ENCODE measurements at places on chromosomes 5 and 9.

DNA sequence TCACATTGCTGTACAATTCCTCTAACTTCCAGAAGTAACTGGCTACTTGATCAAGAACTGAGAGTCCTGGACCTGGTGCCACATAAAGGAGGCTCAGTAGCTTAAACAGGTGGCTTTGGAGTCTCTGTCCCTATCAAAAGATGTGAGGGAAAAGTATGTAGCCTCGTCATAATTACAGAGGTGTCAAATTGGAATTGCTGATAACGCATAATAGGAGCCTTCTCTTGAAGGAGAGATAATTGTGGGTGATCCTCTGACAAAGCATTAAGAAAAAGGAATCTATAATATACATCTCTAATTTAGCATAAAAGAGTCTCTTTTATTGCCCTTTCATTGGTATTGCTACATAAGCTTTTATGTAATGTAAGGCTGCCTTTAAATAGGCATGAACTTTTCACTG is 1246.4 kb upstream of the CDH9 start:
- no peak for DNase-seq

DNA sequence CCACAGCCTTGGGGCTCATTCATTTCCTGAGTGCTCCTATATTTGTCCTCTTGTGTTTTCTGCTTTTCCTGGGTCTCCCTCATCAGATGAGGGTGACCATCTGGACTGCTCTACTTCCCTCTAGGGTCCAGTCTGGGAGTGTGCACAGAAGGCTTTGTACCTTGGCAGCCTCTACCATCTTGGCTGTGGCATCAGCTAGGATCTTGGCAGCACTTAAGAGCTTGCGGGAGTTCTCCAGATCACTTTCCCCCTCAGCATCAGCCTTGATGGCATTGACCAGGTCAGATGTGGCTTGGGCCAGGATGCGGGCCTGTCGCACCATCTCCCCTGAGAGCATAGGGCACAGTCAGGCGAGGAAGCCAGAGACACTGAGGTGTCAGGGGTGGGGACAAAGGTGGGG is 15.8 kb downstream of the TLN1 start:
- no peak for DNase-seq

GRCh38 chr5:139911425-139912120 is 116.0 kb downstream of the PSD2 start:
- DNase-seq = no peak

DNA sequence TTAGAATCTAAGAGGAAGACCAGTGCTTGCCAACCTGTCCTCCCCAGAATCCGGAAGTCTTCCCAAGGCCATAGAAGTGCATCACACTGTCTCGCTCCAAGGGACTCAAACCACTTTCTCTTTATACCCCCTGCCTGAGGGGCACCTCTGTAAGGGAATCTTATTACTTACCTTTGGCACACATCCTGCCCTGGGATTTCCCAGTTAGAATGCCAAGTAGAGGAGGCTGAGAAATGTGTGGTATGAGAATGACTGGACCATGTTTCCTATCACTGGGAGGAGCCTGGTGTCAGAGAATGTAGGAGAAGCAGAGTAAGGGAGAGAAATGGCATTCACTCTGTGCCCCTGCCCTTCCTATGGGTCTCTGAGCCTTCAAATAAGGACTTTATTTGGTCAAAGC is 85.8 kb downstream of the AOPEP start:
- no peak for DNase-seq

- DNase-seq = no peak
Observed at GRCh38 chr5:143244990-143245389, 158.5 kb downstream of the NR3C1 start.

GRCh38 chr5:133469846-133470245 is 142.5 kb downstream of the FSTL4 start:
- no peak for DNase-seq

DNA sequence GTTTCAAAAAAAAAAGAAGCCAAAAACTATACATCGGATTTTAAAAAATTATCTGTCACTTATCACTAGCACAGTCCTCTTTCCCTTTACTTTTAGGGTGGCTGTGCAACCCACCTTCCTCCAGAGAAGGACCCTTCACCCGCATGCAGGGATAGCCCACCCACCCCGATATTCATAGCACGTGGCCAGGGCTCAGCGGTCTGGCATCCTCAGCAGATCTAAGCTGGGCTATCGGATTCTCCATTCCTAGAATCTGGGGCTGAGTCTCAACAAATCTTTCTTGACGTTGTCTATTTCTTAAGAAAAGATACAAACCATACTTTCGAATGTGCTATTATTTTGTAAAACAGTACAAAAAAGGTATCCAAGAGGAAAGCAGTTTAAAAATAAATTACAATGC is 70.9 kb downstream of the MYO10 start:
- no peak for DNase-seq

- DNase-seq = no peak
Observed at GRCh38 chr5:141874262-141874964, 3.8 kb downstream of the PCDH1 start.

DNA sequence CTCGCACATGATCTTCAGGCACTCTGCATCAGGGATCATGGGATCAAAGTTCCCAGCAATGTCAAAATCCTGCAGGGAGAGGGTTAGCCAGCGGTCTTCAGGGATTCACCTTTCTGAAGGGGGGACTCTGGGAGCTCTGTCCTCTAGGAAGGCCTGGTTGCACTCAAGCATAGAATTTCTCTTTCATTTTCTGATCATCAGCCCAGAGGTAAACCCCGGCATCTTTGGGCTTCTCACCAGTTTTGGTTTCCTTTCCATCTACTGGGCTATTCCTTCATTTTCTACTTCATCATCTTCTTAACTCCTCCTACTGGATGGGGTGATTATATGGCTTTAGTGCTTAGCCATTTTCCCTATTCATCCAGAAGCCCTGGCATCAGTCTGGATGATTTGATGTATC is 4.6 kb upstream of the DND1 start:
- no peak for DNase-seq

GRCh38 chr5:38926121-38926520 is 80.3 kb downstream of the OSMR start:
- DNase-seq = no peak

GRCh38 chr5:111706345-111706744 is 50.6 kb downstream of the NREP start:
- DNase-seq = no peak

- DNase-seq = no peak
Observed at GRCh38 chr9:133331221-133331620, 4.8 kb downstream of the SURF6 start.

DNA sequence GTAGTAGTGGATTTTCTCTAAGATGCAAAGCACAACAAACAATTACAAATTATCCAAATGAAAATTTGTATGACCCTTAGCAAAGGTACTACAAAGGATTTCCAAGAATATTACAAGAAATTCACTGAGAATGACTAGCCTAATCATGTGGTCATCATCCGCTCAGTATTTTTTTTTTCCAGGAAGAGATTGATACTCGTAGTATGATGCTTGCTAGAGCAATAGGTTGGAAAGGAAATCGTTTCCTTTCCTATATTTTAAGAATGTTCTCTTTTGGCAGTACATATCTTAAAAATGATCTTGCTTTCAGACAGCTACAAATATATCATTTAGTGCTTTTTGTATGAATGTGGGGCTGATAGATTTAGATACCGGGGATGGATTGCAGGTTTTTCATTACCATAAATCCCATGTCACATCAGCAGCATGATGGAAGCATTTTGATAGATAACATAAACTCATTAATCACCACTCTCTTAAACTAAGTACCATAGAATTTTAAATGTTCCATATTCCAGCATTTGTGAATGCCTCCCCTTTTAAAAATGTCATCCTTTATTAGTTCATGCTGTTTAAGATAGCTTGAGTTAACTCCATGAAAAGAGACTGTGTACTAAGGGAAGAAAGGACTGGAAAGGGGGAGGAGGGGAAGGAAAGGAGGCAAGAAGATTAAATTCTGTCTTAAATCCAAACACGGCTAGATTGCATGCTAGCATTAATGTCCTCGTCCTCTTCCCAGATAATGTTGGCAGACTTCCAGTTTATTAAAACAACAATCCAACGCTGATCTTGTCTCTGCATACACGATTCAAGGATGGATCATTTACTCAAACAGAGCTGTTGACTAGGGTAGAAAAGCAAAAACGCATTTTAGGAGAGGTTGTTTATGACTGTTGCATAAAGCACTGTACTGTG is 311.7 kb upstream of the ZNF608 start:
- DNase-seq = no peak

DNA sequence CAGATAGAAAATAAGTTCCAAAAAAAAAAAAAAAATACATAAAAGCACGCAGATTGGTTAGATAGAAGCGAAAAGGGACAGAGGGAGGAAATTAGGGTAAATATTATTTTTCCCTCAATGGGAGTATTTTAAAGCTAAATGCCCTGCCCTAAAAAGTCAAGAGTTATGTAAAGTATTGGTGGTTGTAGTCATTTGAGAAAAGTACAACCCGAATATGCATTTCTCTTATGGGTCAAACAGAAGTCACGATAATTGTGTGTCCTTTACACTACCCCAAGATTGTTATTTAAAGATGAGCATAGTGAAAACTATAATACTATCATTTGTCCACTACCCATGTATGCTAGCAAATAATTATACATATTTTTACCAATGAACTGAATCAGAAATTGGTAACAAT is 368.7 kb downstream of the NDUFS4 start:
- DNase-seq = no peak

DNA sequence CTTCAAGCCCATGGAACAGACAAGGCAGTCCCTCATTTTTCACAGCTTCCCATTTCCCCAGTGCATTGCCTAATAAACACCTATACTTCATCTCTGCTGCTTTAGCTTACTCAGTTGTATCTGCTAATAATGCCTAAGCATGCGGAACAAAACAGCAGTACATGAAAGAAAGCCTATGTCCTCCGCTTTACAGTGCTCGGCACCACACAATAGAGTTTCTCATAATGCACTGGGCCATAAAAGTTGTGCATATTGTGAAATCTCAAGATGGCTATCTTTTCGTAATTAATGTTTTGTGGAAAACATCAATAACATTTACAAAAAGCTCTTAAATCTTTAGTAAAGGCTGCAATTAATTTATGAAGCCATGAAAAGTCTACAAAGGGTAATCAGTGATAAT is 69.3 kb downstream of the DENND1A start:
- DNase-seq = no peak

- DNase-seq = no peak
Observed at GRCh38 chr5:65262096-65262495, 219.6 kb downstream of the ADAMTS6 start.

DNA sequence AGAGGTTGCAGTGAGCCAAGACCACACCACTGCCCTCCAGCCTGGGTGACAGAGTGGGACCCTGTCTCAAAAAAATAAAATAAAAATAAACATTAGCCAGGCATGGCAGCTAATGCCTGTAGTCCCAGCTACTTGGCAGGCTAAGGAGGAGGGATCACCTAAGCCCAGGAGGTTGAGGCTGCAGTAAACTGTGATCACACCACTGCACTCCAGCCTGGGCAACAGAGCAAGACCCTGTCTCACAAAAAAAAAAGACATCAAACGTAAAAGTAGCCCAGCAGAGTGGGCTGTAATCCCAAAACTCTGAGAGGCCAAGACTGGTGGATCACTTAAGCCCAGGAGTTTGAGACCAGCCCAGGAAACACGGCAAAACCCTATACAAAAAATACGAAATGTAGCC is 19.0 kb downstream of the UIMC1 start:
- no peak for DNase-seq

DNA sequence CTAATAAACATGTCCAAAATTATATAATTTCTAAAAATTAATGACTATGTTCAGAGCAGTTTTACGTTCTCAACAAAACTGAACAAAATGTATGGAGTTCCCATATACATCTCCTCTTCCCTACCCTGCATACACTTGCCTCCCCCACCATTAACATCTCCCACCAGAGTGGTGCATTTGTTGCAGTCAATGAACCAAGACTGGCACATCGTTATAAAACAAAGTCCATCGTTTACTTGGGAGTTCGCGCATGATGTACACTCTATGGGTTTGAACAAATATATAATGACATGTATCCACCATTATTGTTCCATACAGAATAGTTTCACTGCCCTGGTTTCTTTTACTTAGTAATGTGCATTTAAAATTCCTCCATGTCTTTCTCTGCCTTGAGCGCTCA is 130.1 kb downstream of the APBA1 start:
- DNase-seq = no peak

GRCh38 chr5:1156754-1157460 is 44.5 kb upstream of the SLC6A19 start:
- DNase-seq = no peak

DNA sequence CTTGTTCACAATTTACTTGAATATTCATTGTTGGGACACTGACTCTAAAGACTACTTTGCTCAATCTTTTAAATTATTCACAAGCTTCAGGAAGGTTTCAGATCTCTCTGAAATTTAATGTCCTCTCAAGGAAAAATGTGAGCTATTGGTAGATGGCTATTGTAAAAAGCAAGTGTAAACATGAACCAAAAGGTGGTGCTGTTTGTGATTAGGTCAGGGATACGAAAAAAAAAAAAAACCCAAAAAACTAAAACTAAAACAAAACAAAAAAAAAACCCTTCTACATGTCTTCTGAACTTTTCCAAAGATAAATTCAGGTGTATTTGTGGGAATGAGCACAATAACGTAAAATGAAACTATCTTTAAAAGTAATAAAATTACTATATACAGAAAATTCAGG is 193.8 kb downstream of the SLF1 start:
- DNase-seq = no peak

DNA sequence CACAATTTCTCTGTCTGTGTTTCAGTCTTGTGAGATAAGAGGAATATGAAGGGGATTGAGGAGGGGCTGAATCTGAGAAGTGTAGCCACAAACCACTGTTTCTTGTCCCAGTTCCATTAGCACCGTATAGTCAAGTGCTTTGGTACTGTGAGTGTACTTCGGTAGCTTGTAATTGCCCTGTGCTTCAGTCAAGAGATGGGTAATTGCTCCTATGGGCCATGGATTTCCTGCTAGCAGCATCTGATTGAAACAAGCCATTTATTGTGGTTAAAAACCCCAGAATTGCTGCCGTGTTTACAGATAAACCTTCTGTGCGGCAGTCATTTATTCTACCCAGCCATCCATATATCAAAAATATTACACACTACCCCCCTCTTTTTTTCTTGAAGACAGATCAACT is 98.6 kb downstream of the MAT2B start:
- no peak for DNase-seq

- DNase-seq = no peak
Observed at GRCh38 chr5:68680366-68680765, 413.4 kb upstream of the SLC30A5 start.

- DNase-seq = no peak
Observed at GRCh38 chr9:82354279-82354659, 365.7 kb downstream of the SPATA31D1 start.

DNA sequence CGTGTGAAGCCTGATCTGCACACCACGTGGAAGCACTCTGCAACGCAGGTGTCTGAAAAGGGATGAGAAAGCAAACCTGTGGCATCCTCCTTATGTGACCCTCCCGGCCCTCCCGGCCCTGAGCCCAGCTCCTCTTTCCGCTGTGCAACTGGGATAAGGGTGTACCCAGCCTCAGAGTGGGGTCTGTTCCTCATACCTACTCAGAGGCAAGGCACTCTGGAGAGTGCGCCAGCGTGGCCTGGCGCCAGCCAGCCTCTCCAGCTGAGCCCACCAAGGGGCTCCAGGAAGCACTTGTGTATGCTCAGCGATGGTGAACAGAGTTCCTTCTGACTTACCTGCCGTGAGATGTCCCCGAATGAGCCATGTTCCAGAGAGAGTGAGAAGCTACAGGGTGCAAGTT is 102.8 kb downstream of the IRX1 start:
- DNase-seq = no peak

- DNase-seq = no peak
Observed at GRCh38 chr5:15222156-15222555, 277.8 kb upstream of the FBXL7 start.

All from stimulated activated CD4-positive, alpha-beta T cell treated with anti-CD3 and anti-CD28 coated beads, Interleukin-12 subunit alpha, Interleukin-12 subunit beta, amount 100 ng/mL, for 4 hours (primary cell).